ENCODE measurements at places on chromosomes 1 and 21.
A peak's percentile ranks its signal among the peaks of the same experiment; 100 is the strongest.

- no peak for DNase-seq
These were observed 16.1 kb downstream of the DIPK1A start for GRCh38 chr1:92944901-92945747.

- DNase-seq = no peak
These were observed 143.2 kb downstream of the CLEC20A start for GRCh38 chr1:178353524-178353923.

DNA sequence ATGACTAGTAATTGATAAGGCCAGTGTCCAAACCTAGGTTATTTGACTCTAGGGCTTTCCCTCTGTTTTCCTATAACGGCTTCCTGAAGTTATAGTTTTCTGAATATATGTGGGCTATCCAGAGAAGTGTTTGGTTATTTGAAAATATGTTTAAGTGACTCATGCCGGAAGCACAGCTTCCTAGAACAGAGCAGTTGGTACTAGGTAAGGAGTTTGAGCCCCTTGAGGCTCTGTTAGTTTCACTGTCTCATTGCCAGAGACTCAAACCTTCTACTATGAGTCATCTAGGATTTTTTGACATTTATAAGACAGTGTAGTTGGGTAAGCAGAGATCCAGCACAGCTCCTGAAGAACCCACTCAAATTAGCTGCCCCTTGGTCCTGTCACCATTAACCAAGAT lies 27.1 kb upstream of the LEPR start:
- DNase-seq = peak; percentile 58

DNA sequence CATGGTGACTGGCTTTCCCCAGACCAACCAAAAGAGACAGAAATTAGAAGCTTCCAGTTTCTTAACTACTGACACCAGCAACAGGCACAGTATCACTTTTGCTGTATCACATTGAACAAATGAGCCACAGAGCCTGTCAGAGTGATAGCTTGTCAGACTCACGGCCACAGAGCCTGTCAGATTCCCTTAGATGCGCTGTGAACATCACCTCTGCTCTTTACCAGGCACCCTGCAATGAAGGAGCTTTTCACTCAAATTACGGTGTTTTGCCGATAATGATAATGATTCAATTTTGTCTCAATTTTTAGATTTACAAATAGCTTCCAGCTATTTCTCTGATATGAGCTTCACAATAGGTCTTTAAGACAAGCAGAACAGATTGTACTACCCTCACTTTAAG lies 107.9 kb upstream of the GNG12 start:
- no peak for DNase-seq

- no peak for DNase-seq
These were observed 109.4 kb upstream of the KCNJ15 start for GRCh38 chr21:38147391-38147790.

GRCh38 chr1:8669606-8670335 lies 147.7 kb downstream of the RERE start:
- DNase-seq = no peak

Measured in mesenchymal stem cell (in vitro differentiated cells and primary cell).